ENCODE measurements at places on chromosomes 6 and 20.

GRCh38 chr6:166194914-166195859, 27.5 kb upstream of the TBXT start:
- DNase-seq: peak; percentile 13

GRCh38 chr20:23047738-23048214, 1.7 kb downstream of the THBD start:
- peak; percentile 57 for DNase-seq

DNA sequence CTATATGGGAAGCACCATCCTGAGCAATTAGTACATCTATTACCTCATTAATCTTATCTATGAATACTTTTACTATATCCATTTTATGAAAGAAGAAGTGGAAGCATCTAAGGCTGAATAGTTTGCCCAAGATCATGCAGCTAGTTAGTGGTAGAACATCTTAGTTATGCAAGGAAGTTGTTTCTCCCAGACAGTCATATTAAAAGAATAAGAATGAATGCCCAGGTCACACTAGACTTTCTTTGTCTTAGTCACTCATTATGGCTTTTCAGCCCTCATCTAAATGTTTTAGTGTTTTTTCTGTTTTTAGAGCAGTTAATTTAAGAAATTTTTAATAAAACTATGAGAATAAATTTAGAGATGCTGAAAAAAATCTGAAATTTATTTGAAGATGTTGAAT, 517.5 kb downstream of the CDKAL1 start:
- no peak for DNase-seq

GRCh38 chr20:18974660-18975059, 161.1 kb downstream of the SCP2D1 start:
- no peak for DNase-seq

- no peak for DNase-seq
Measured at GRCh38 chr6:118704915-118705314, 53.5 kb upstream of the CEP85L start.

GRCh38 chr6:126761854-126762253, 356.6 kb upstream of the RSPO3 start:
- DNase-seq: no peak
